IPS DF 6.9 (cell line): ENCODE measurements at places on chromosomes 1 and 21.

DNA sequence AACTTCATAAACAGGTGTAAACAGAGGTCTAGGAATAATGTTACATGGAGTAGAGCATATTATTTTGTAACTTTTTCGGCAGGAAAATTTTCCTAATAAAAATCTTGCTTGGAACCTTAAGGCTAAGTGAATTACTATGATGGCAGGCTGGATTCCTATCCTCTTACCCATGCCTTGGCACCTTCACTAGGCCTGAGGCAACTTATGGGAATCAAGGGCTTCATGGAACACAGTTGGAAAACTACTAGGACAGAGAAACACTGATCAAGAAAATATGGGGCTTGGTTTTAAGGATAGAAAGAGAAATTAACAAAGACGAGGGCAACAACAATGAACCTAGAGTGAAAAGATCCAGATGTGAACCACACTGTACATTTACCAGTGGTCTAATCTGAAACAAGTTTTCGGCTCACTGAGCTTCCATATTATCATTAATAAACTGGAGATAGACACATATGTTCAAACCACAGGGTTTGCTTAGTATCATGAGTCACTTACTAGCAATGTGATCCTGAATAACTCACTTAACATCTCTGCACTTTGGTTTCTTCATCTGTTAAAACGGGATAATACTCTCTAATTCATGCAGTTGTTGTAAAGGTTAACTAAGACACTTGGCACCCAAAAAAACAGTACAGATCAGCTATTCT, 68.5 kb downstream of the GPATCH2 start:
- DNase-seq = no peak

- DNase-seq = no peak
Measured at GRCh38 chr1:26278724-26279455, 996 bp upstream of the SH3BGRL3 start.

DNA sequence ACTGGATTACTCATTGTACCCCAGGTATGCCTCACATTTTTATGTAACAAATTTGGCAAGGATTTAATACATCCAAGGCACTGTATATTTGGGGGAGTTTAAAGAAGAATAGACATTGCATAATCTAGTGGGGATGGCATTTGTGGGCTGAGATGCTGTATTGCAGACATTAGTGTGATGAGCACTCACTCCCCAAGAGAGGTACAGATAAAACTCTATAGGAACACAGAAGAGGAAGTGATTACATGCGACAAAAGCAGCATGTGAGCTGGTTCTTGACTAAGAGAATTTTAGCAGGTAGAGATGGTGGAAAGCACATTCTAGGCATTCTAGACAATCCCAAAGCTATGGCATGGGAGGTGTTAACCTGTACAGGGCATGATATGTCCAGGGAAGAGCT, 24.2 kb upstream of the CDC14A start:
- no peak for DNase-seq

GRCh38 chr1:182062223-182062622, 711 bp upstream of the ZNF648 start:
- DNase-seq = no peak

GRCh38 chr1:171254859-171255258, 6.6 kb downstream of the FMO1 start:
- DNase-seq = no peak

DNA sequence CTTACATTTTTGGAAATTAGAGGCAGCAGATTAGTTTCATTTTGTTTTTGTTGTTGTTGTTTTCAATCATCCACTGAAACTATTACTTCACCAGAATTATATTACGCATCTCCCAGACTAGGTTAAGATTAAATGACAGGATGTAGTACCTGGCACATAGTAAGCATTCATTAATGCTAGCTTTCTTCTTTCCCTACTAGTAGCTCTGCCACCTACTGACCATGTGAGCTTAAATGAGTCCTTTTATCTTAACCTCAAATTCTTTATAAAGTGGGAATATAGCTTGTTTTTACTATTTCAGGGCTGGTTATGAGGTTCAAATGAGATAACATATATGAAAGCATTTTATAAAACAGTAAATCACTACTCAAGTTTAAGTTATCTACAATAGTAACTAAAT, 10.2 kb upstream of the ASPM start:
- DNase-seq = no peak

GRCh38 chr1:50333595-50333974, 89.7 kb downstream of the DMRTA2 start:
- no peak for DNase-seq

- no peak for DNase-seq
Measured at GRCh38 chr1:34328281-34328799, 151.6 kb downstream of the C1orf94 start.

DNA sequence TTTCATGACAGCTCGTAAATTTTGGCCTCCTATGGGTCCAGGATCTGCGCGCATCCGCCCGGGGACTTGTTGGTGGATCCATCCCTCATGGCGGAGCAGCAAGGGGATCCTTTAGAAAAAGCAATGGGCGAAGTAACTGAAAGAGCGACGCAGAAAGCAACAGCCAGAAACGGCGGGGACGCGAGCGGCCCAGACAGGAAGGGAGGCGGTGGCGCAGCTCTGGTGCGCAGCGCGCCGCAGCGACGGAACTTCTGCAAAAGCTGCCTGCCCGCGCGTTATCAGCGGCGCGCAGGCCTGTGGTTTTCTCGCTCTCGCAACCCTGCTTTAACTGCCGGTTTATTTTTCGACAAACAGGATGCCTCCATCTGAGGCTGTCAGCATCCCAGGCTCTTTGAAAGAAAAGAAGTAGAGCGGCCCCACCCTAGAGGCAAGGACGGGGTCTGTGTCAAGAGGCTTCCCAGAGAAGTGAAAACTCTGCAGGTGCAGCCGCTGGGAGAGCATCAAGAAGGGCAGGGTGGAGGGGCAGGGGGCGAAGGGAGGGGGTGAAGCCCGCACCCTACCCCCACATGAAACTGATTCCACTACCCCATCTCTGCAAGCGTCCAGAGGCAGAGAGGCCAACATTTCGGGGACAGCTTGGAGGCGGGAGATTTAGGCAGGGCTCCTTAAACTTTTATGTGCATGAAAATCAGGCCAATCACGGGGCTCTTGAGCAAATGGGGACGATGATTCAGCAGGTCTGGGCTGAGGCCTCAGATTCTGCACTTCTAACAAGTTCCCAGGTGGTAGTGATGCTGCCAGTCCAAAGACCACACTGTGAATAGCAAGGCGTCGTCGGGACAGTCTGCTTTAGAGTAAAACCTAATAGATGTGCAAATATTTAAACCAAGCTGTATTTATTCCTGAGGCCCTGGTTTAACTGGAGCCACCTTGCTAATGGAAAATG, 22.2 kb downstream of the RUNX1 start:
- no peak for DNase-seq

DNA sequence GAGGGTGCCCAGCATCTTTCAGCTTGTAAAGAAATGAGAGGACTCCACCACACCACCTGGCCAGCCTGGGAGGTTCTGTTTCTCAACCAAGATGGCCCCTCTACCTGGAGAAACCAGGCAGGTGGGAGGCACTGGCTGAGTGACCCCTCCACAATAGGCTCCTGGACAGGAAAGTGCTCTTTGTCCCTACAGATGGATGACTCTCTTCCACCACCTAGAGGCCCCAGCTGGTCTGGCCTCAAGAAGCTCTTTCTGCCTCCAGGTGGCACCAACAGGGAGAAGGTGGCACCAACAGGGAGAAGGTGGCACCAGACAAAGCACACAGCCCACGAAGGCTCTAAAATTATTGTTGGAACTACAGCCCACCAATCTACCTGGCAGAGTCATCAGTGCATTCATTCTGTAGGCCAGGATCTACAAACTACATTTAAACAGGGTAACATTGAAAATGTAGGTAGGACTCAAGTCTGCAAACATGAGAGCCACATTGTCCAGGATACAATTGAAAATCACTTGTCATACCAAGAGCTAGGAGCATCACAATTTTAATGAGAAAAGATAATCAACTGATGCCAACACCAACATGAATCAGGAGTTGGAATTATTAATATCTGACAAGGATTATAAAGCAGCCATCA, 14.4 kb downstream of the TMPRSS3 start:
- peak; percentile 25 for DNase-seq

DNA sequence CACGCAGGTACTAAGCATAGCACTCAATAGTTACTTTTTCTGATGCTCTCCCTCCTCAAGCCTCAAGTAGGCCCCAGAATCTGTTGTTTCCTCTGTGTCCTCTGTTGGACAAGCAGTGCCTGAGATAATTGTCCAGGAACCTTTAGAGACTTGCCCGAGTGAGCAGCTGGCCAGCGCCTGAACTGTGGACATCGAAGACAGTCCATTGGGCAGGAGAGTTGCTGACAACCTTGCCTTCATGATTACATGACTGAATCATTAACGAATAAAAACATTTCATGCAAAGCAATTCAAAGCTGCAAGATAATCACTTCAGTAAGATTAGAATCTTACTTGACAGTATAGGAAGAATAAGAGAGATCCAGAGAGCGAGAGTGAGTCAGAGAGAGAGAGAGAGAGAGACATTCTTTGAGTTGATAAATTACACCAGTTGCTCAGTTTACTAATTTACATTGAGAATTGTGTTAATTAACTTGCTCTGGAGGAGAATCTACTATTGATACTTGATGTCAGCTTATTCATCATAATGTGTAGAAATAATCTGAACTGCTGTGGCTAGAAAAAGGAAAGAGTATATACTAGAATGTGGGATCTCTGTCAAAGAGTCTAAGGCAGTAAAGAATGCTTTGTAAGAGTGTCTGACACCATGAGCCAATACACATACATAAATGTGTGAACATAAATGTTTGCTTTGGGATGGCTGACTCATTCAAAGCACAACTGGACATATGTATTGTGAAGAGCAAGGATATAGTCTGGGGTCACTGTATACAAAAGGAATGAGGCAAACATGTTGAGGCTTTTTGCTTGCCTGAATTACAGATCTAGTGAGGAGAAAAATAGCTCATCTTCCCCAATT, 216.0 kb downstream of the ZNF326 start:
- DNase-seq = no peak

DNA sequence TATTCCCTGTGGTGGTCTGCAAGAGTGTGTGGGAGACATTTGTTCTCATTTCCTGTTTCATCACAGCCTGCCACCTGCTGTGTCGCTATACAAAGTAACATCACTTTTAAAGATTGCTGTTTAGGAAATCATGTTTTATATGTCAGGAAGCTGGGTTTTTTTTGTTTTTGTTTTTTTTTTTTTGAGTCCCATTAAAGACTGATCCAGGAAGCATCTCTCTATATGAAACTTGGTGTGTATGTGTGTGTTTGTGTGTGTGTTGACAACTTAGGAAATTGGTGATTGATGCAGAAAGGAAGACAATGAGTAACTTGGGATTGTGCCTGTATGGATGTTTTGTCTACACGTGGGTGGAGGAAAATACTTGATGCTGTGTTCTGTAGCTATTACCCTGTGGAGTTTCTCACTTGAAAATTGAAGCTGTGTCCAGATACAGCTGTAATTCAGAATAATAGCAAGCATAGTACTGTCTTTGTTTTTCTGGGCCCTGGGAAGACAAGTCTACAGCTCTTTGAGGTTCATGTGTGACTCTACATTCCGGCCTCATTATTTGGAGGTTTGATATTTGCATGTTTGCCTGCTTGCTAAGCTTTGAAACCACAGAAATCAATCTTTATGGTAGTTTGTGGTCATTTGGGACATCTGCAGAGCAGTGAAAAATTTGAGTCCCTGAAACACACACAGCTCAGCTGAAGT, 47.9 kb downstream of the LAMC1 start:
- DNase-seq = no peak

DNA sequence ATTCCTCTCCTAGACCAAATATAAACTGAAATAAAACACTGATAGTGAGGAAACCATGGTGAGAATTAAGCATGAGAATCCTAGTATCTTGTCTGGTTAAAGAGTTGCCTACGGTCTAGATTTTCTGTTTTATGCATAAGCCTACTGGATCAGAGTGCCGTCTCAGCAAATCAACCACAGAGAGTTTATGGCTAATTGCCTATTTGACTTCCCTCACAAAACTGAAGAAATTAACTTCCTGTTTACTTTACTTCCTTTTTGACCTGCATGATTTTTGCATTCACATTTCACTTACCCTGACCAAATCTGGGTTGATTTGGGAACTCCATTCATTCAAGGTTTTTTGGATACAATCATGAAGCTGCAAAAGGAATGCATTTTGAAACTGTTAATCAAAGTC, 5.0 kb downstream of the GCLM start:
- no peak for DNase-seq

- no peak for DNase-seq
Measured at GRCh38 chr1:10489291-10490055, 14.7 kb downstream of the PEX14 start.

DNA sequence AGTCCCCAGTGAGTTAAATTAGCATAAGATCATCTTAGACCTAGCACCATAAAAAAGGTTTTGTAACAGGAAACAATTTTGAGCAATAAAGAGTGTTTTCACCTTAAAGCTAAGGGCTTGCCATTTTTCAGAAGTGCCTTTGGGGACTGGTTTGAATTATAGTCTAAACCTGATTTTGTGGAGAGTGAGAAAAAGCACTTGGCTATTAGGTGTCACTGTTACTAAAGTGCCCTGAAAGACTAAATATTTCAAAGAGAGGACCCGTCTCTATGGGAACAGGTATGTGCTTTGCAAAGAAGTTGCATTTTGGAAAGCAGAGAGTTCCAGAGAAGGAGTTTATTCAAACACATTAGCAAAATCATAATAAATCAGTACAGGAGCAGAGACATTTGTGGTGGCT, 9.1 kb downstream of the NTNG1 start:
- no peak for DNase-seq

DNA sequence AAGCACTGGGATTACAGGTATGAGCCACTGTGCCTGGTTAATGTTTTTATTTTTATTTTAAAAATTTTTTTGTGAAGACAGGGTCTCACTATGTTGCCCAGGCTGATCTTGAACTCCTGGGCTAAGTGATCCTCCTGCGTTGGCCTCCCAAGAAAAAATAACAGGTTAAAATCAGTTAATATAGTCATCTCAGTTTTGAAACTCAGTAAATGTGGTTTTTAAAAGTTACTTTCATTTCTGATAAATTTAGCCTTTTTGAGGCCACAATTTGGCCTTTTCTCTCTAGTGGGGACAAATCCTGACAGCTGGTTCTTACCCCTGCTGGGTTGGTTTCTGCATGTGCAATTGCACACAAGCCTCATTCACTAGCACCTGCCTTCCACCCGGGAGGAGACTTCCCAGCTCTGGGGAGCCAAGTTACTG, 13.3 kb downstream of the PMF1 start:
- DNase-seq = no peak

DNA sequence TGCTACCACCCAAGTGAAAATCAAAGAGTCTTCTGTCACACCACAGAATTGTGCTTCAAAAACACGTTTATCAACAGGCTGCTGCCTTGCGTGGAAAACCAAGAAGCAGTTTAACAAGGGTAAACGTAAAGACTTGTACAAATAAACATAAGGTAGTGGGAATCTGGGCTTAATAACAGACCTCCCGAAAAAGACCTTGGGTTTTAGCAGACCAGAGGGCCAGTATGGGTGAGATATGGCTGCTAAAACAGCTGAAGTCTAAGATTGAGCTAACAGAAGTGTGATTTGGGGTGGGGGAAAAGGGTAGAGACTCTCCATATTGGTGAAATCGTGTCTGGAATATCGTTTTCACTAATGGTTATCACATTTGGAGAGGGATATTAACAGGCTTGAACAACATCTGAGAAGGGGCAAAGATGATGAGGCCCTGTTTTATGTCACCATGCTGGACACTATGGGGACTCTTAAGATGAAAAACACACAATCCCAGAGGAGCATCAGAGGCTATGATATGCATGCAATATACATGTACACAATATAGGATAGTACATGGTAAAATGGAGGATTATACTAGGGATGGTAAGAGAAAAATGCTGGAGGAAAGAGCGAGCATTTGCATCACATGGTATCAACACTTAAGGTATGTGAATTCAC, 1.4 kb downstream of the MOV10 start:
- no peak for DNase-seq
